ENCODE measurements at places on chromosomes 1 and 21. TPM values are rescaled to one million over a fixed set of nuclear protein-coding genes. Genes with fewer than 3 reads are reported as not detected.

HSF2BP gene
- total RNA-seq: 9.1 TPM

THEM5 gene
- not detected for total RNA-seq

C1orf141 gene
- not detected for total RNA-seq

S100A4 gene
- 3,194 TPM for total RNA-seq

DNA sequence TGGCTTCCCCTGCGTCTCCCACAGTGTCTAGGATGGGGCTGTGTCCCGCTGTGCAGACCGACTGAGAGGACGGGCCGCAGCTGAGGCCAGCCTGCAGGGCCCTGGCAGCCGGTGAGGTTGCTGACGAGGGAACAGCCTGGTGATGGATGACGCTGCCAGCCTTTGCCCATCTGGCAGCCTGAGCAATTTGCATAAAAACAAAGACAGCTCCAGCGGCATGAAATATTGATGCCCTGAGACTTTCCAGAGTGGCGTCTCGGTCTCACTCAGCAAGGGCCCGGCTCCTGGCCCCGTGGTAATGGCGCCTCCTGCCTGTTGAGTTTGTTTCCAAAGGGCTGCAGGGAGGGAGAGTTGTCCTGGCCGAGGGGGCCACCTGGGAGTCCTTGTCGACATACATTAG is 19.1 kb upstream of the KCNA10 start:
- no peak for DNase-seq

GRCh38 chr1:14958249-14959058 is 195.1 kb upstream of the TMEM51 start:
- DNase-seq: no peak

DNA sequence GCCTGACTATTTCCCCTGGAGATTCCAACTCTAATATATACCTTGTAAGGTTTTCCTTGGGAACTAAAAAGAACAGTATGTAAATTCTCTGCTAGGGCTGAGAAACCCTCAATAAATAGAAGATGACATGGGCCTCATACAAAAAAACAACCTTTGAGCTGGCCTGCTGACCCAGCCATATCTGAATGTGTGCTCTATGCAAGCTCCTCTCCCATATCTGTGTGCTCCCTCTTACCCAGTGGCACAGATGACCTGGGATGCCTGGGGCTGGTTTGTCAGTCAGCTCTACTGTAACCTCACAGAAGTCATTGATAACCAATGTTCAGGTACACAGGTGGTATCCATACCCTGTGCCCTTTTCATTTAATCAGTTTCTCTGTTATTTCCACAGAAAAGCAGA is 329.2 kb downstream of the SEC16B start:
- no peak for DNase-seq

GRCh38 chr1:180270530-180271271 is 40.6 kb downstream of the LHX4 start:
- DNase-seq: no peak

DNA sequence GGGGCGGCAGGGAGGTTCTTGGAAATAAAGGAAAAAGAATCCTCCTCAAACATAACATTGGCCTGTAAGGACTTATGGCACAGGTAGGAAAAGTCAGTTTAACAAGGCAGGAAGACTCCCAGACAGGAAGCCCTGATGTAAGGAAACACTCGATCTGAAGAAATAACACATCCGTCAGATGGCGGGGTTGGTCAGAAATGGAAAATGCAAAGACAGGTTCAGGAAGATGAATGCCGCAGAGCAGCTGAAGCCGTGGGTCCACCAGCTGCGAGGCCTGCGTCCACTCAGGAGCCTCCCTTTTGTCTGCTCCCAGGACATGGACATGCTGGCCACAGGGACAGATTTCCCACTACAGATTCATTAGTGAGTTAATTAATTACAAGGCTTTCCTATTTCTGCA is 3.8 kb downstream of the RSPH1 start:
- no peak for DNase-seq

DNA sequence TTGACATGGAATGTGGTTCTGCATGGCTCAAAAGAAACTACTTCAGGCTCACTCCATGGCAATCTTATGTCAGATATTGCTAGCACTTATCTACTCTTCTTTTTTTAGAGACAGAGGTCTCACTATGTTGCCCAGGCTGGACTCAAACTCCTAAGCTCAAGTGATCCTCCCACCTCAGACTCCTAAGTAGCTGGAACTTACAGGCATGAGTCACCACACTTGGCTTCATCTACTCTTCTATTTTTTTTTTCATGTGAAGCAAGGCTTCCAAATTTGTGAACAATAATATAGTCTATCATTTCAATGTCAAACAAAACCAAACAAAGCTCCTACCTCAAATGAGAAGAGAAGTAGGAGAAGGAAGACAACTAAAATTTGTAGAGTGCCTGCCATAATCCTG is 7.5 kb upstream of the PSEN2 start:
- peak; percentile 63 for DNase-seq

- DNase-seq: no peak
Measured at GRCh38 chr1:206719169-206719839, 34.6 kb downstream of the MAPKAPK2 start.

- DNase-seq: no peak
Measured at GRCh38 chr1:54037476-54037875, 15.5 kb downstream of the TMEM59 start.

- peak; percentile 78 for DNase-seq
Measured at GRCh38 chr1:244047621-244048255, 3.3 kb upstream of the ZBTB18 start.

DNA sequence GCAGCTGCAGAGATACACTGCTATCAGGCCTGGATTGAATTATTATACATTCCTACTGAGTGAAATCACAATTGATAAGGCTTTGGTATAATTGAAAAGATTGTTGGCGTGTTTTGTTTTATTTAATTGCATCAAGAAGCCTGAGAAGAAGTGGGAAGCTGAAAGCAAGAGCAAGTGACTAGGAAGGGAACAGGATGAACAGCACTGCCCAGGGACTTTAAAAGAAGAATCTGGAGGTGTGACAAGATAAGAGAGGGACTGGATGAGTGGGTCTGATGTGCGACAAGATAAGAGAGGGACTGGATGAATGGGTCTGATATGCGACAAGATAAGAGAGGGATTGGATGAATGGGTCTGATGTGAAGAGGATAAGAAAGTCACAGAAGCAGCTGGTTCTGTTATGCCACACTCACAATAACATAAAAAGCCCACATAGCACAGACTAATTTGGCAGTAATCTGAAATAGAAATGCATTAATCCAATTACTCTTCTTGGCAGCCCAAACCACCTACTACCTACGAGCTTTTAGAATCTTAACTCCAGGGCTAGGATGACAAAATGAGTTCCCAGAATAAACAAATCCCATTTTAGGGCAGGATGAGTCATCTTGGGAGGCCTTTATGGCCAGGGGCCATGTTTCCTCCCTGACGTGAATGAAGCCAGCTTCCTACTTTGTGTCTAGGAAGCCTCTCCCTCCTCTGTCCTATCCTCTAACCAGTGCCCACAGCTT is 129.7 kb downstream of the DUSP10 start:
- DNase-seq: peak; percentile 94

DNA sequence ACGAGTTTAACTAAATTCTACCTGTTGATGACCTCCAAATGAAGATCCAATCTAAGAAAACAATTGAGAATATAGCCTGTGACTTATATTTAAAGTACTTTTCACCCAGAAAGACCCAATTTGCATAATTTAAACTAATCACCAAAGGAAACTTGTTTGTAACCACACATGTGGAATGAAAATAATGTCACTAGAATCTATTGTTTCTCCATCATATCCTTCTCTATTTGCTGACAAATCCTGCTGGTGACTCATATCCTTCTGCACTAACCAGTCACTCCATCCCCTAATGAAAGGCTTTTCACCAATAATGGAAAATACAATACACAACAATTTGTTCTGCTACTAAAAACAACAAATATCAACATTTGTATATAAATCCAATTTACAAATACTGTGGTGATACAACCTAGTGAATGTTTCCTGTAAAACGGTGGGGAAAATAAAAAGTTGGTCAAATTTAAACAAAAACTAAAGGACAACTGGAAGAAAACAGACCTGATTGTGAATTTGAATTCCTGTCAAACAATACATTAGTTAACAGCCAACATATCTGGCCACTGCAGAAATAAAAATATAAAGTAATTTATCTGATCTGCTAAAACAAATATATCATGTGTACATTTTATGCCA is 6.5 kb downstream of the PTP4A2 start:
- DNase-seq: peak; percentile 59
